ENCODE measurements at places on chromosomes 11 and 22.

- no peak for DNase-seq
Measured at GRCh38 chr11:122746050-122746478, 90.5 kb downstream of the UBASH3B start.

- peak; percentile 100 for DNase-seq
Measured at GRCh38 chr22:41621099-41621910, at the start of gene XRCC6. TSS of gene XRCC6 (plus strand) at chr22:41621295. CDS start at chr22:41622005, 710 bp downstream.

DNA sequence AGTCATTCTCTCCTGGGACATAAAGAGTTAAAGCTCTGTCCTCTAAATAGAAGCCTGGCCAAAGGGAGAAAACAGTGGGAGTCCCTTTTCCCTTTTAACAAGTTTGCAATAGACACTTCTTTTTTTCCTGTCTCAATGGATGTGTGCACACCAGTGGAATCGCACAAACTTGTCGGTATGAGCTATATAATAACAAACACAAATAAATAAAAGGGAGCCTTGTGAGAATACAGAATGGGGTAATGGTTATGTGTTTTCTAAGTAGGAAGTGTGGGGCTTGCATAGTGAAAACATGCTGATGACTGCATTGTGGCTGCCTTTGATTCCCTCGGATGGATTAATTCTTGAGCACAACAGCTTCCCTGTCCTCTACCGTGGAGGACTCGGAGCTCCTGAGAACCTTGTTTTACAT lies 131.9 kb downstream of the WNT7B start:
- DNase-seq, result peak; percentile 56

DNA sequence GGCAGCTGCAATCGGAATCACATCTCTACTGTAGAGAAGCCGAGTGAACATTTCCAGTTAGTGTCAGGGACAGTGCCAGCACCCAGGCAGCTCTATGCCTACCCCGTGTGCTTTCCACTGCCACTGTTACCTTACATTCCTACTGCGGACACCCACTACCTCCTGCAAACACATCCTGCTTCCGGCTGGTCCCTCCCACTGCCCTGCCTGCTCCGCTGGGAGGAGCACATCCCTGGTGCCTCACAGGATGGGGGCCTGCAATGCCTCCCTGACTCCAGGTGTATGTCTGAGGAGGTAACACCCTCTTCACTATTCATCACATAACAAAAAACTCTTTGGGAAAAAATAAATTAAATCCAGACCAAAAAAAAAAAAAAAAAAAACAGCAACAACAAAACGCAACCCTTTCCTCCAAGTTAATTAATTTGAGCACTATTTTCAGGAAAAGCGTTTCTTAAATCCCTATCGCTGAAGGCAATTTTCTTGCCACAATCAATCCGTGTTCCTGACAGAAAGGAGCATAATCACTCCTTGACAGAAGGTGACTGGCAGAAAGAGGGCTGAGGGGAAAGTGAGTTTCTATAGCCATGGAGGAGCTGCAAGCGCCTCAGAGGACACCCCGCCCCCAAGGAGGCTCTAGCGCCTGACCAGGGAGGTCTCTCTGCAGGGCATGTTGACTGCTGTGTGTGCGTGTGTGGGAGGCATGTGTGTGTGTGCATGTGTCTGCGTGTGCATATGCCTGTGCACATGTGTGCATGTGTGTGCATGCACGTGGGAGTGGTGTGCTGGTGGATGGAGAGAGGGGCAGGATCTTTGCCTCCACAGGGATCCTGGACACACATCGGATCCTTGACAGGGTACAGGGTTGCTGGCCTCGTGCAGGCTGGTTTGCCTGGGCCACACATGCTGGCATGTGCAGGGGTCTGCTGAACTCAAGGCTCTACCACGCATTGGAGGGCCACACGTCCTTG lies 134.8 kb upstream of the NTM start:
- no peak for DNase-seq

DNA sequence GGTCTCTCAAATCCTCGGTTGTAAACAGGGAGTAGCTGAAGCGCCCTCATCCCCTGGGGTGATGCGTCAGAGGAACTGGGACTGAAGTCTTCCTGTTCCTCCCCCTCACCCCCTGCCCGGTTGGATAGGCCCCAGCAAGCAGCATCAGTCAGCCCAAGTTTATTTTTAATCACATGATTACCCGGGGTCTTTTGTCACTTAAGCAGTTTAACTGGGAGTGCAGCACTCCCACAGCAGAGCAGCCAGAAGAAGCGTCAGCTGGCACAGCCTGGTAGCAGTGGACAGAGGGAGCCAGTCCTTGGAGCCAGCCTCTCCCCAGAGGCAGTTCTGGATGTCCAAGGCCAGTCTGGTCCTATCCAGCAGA lies 342.1 kb downstream of the CTTN start:
- no peak for DNase-seq

DNA sequence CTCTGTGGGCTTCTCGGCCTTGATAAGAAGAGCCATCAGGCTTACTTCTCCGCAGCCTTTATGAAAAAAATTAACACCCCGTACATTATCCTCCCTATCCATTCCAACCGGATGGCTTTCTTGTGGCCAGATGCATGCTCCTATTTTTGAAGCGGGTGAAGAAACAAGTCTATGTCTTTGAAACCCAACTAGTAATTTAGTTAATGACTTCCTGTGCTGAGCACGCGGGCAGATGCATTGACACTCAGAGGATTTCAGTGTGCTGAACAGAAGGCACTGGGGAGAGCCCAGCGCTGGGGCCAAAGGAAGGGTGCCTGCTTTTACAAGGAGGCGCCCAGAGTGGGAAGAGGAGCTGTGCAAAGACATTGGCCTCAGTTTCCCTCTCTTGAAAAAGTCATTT lies 53.3 kb downstream of the ARHGAP8 start:
- DNase-seq, result no peak

DNA sequence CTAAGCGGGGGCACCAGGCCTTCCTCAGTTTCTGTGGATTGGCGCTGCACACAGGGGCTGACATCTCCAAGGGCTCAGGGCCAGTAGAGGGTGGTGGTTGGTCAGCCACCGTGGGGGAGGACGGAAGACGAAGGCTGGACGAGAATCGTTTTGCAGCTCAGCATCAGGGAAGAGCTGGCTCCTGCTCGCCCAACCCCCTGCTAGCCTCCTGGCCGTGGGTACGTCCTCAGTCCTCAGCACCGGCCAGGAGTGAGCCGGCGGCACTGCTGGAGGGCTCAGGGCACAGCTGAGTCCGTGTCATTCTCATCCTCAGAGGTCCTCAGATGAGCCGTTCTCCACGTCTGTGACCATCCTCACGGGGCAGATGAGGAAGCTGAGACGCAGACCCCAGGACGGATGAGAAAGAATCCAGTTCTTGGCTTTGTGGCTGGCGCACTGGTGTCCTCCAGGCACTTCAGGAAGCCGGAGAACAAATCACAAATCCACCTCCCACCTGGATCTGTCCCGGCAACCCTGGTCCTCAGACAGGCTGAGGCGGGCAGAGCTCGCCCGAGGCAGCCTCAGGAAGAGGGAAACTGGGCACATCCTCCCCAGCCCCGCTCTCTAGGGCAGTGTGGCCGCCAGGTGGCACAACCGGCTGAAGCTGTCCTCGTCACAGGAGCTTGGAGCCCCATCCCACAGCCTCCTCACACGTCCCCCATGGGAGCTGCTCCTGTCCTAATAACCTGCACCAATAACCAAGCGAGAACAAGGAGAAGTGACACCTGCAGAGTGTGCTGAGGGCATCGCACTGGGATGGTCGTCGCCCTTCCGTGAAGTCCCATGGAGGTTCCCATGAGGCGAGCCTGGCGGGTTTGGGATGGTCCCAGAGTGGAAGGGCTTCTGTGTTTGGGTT lies 393.7 kb downstream of the BRD1 start:
- DNase-seq, result no peak
